SK-MEL-5 (cell line): ENCODE measurements at places on chromosomes 3 and 15. TPM values are rescaled to one million over a fixed set of nuclear protein-coding genes. Genes with fewer than 3 reads are reported as not detected.

DNA sequence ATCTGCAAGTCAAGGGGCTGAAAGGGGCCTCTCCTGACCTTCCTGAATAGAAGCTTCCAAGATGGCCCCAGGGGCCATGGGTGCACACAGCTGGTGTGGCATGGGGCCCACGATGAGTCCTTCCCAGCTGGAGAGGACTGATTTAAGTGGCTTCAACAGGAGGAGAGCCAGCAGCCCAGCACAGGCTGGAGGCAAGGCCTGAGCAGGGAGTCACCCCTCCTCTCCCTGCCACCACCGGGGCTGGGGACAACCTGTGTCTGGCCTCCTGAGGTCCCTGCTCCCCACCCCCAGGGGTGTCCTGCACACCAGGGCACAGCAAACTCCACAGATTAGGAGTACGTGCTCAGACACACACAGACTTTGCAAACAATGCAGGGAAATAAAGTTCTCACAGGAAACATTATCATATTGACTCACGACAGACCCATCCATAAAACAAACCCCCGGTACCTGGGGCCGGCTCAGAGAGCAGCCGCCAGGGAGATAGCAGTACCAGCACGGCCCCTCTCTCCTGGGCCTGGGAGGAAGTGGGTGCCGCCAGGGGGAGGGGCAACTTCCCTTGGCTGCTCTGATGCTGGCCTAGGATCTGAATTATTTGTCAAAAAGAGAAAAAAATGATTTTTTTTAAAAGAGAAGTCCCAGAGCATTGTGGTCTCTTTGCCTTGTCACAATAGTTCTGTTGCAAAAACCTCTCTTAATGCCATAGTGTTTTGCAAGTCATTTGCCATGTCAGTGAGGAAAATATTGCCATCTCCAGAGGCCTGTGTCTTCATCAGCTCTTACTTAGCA is 21.9 kb upstream of the TSEN2 start:
- no peak for DNase-seq

DNA sequence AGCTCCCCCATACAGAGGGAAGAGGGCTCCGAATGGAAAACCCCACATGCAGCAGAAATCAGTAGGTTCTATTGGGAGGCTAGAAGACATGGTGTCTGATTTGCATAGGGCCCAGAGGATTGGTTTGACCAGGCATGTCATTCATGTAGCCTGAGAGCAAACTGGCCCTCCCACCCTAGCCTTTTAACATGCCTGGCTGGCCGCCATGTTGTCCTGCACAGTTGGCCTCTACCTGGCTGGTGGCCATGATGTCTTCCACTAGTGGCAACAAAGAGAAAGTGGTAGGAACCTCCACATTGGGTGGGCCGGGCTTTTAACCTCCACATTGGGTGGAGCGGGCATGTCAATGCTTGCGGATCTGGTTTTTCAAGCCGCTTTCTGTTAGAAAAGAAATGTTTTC is 312.1 kb downstream of the TAFA4 start:
- DNase-seq = peak; percentile 10

GRCh38 chr3:192747746-192748145 is 20.4 kb upstream of the FGF12 start:
- DNase-seq = peak; percentile 51

- no peak for DNase-seq
Measured at GRCh38 chr3:55427739-55428138, 59.4 kb downstream of the WNT5A start.

DNA sequence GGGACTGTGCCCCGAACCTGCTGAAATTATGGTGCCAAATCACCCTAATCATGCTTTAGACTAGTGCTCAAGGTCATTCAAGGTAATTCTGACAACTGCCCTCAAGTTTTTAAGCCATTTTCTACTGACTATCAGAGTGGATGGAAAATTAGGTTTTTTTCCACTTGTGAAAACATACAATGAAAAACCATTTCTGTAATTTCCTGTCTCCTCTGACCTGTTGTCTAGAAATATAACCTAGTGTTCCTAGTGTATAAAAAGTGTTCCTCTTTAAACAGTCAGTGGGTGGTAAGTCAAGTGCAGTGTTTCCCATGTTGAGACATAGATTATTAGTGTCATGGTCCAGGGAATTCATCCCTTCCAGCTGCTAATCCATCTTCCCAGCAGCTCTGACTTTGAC is 232.8 kb upstream of the UMPS start:
- no peak for DNase-seq

- DNase-seq = peak; percentile 38
Measured at GRCh38 chr3:129013491-129013891, 12.4 kb downstream of the EFCC1 start.

DNA sequence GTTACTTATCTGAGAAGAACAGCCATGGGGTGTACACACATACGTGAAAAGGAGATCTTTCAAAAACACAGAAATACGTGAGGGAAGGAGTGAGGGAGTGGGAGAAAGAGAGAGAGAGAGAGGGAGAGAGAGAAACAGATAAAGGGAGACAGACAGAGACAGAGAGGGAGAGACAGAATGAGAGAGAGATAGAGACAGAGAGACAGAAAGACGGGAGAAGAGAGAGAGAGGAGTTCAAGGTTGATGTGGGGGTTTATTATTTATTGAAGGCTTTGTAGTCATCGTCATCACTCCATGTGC is 64.0 kb downstream of the CHST2 start:
- no peak for DNase-seq

PATL2 gene
- 0.19 and 0.21 TPM in 2 replicates for total RNA-seq

CDHR4 gene
- not detected in 2 replicates for total RNA-seq

UMPS gene
- total RNA-seq = 34.9 and 37.3 TPM in 2 replicates

KLHL40 gene
- total RNA-seq = not detected in 2 replicates

PEX5L gene
- 0.08 and 0.21 TPM in 2 replicates for total RNA-seq

CKMT1A gene
- 18.5 and 25.8 TPM in 2 replicates for total RNA-seq

SSUH2 gene
- not detected in 2 replicates for total RNA-seq

- DNase-seq = no peak
Measured at GRCh38 chr15:51094606-51095569, at the start of gene TNFAIP8L3. Gene TNFAIP8L3 (minus strand): TSS chr15:51094906. CDS start chr15:51094595, 311 bp downstream.

- no peak for DNase-seq
Measured at GRCh38 chr3:112561484-112561733, 353 bp downstream of the ATG3 start.

FEZF2 gene
- not detected in 2 replicates for total RNA-seq

DNA sequence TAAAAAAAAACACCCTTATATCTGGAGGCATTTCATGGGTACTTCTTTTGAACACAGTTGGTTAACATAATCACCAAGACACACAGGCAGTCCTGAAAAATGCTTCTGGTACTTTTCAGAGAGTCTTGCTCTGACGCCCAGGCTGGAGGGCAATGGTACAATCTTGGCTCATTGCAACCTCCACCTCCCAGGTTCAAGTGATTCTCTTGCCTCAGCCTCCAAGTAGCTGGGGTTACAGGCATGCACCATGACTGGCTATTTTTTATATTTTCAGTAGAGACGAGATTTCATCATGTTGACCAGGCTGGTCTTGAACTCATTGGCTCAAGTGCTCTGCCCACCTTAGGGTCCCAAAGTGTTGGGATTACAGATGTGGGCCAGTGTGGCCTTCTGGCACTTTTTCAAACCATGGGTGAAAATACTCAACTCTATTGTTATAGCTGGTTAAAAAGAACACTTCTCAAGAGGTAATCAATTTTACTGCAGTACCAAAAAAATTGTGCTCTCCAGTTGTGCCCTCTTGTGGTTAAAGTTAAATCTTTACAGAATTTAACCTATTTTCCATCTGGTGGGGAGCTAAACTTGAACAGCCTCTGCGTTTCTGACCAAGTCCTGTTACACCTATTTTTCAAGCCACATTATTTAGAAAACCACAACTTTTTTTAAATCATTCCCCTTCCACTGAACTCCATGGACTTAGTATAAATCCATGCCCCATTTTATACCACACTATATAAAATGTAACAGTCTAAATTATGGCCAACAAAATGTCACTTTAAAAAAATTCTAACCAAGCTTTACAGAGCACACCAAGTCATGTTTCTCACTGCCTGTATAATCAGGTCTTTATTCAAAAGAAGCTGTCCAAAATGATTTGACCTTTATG is 1.2 kb upstream of the SNAPC5 start:
- DNase-seq = peak; percentile 49

DNA sequence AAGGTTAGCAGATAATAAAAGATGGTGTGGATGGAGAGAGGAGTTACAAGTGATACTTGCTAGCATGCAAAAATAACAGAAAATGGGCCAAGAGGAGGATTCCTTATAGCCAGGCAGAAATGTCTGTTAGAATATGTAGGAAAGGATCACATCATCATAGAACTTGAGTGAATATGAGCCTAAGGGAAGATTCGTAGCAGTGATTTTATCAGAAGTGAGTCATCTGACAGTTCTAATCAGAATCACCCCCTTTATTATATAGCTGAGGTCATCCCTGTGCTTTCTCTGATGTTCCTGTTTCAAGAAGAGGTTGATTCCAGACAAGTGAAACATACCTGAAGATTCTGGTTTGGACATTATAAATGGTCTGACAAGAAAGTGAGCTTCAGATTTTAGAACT is 22.9 kb downstream of the EXOG start:
- no peak for DNase-seq

GASK1A gene
- total RNA-seq = 0.11 TPM in 1 of 2 replicates, not detected in the other

DNA sequence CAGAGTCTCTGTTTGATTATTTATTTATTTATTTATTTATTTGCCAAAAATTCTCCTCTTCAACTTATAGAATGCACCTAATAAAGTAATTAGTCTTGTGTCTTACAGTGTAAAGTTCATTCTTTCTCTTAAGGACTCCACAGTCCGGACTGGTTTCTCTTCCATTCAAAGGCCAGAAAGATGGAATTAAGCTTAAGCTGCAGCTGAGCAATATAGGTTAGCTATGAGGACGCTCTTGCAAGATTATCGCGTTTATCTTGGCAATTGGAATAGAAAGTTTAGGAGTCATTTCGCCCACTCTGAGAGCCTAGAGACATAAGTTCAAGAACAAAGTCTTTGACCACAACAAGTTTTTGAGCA is 15.0 kb downstream of the TAGLN3 start:
- DNase-seq = no peak
